ENCODE measurements at places on chromosomes 13 and 19. TPM values are rescaled to one million over a fixed set of nuclear protein-coding genes. Genes with fewer than 3 reads are reported as not detected.

- peak overlapping the region; percentile 32 for H3K4me3 ChIP-seq
- H3K36me3 ChIP-seq: no peaks in the 10 kb centered on the region
- peak; percentile 38 for DNase-seq
- no peak overlapping the region for H3K27ac ChIP-seq
Observed at GRCh38 chr19:9913237-9914000, 22.9 kb downstream of the OLFM2 start.

NUP58 gene
- total RNA-seq: 134 TPM

AKAP8 gene
- 54.3 TPM for total RNA-seq

ZNF442 gene
- 1.1 TPM for total RNA-seq
